MCF 10A (cell line): ENCODE measurements at places on chromosomes 4 and X. TPM values are rescaled to one million over a fixed set of nuclear protein-coding genes. Genes with fewer than 3 reads are reported as not detected.

- DNase-seq = no peak
These were observed 1.1 kb downstream of the ITGB1BP2 start for GRCh38 chrX:71302461-71303213.

PSMD10 gene
- total RNA-seq = 52.6 and 80.8 TPM in 2 replicates

GRCh38 chr4:4388311-4388790, 1.4 kb downstream of the NSG1 start:
- no peak for DNase-seq

DNA sequence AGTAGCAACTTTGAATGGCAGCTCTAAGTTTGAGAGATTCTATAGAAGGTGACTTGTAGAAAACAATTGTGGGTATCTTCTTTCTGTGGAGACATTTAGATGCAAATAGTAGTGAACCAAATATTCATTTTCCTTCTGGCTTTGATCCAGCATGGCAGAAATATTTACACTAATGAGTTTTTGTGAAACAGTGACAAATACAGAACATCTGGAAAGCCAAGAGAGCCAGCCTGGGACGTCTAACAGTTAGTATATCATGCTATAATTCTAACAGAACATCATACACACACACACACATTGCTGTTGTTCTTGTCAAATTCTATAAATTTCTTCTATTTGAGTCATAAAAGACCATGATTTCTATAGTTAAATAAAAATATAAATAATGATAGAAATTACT, 1777.9 kb downstream of the ARAP2 start:
- DNase-seq = no peak

GRCh38 chr4:88017516-88018297, 10.3 kb downstream of the PKD2 start:
- DNase-seq = peak; percentile 81

- no peak for DNase-seq
These were observed 173.1 kb upstream of the VCX3A start for GRCh38 chrX:6708041-6708440.

GRCh38 chrX:38754102-38754790, 47.0 kb upstream of the MID1IP1 start:
- peak; percentile 58 for DNase-seq

DNA sequence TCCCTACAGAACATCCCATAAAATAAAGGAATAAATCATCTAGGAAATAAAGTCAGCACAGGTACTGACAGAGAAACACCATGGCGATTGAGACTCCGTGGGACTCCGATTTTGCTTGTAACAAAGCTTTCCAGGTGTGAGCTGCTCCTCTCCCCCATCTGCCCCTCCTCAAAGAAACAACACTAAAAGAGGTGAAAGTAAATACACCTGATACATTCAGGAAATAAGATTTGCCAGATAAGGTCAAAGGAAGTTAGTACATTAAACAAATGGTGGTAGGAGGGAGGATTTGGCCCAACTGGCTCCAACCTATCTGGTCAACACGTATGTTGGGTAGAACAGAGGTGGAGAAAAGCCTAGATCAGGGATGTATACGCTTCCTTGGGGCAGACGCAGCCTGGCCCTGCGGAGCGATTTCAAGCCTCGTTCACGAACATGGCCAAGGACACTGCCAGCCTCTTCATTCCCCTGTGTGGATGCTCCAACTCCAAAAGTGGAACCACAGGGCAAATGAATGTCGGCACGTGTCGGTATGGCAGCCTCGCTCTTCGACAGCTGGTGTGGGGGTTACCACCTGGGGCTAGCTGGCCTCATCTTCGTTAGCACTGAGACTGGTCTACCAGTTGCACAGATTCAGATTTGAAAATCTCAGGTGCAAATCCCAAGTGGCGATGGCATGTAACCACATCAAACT, 162.5 kb downstream of the AFAP1 start:
- DNase-seq = no peak

PRSS12 gene
- 8.9 and 10.7 TPM in 2 replicates for total RNA-seq

DNA sequence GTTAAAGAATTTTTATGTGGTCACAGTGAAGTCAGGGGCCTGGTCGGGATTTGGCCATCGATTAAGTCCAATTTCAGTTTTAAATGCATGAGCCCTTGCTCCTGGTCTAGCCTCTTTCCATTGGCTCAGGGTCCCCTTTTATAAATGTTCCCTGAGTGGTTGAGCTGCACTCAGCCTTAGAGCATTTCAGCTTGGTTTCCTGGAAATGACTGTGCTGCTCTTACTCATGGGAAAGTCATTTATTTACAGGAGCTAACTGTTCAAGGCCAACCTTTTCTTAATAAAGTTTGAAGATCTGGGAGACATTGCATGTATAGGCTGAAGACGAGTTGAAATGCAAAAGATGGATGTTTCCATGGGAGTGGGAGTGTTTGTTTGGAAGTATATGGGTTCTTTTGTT, 98.8 kb upstream of the CLNK start:
- DNase-seq = peak; percentile 18

DNA sequence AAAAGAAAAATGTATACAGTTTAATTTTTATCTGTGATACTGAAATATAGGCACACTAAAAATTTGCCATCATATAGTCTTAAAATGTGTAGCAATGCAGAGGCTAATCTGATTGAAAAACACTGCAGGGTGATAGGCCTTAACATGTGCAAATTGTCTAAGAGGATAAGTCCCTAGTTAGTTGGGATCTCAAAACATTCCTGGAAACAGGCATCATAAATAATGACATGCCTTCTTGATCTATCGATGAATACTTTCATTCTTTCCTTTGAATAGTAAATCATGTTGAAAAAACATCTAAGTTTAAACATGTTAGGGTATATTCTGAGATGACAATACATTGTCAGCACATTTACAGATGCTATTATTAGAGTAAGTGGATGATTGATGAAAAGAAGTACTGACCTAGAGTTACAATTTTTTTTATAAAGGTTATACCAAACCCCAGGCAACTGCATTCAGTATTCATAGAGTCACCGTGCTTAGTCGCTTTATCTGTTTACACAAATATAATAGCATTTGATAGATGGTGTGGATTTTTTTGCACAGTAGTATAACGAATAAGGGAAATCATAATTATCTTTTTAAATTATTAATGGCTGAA, 668.2 kb upstream of the ADGRL3 start:
- DNase-seq = no peak

DNA sequence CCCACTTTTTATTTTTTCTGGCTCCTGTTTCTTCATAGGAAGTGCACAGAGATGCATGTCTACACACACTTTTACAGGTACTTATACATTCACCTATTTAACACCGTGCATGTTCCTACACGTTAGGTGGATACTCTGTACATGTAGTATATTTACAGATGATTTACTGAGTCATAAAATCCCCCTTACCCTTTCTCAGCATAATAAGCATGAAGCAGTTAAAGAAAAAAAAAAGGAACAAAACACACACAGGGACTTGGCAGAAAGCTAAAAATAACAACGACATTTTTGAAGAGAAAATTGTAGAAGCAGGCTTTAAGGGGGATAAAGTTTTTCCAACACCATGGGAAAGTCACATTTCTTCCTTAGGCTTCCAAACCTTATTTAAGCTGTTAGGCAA, 96.4 kb upstream of the IQCM start:
- DNase-seq = no peak

- peak; percentile 16 for DNase-seq
These were observed 39.4 kb downstream of the MGST2 start for GRCh38 chr4:139704915-139705485.

DNA sequence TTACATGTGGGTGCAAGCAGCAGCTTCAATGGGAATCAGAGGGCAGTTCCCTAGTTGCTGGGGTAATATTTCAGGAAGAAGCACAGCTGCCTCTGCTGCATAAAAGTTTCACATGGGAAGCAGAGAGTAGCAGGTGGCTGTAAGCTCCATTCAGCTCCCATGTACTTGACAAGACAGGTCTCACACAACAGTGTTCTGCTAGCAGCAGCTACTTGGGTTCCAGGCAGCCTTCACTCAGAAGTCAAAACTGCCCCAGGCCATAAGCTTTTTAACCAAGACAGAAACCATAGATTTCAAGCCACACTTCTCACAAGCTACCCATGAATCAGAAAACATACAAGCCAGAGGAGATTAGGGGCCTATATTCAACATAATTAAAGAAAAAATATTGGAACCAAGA, 41.4 kb upstream of the SPIN2A start:
- DNase-seq = no peak
